Fibroblast of the aortic adventitia (primary cell): ENCODE measurements at places on chromosomes 13 and 19. TPM values are rescaled to one million over a fixed set of nuclear protein-coding genes. Genes with fewer than 3 reads are reported as not detected.

DNA sequence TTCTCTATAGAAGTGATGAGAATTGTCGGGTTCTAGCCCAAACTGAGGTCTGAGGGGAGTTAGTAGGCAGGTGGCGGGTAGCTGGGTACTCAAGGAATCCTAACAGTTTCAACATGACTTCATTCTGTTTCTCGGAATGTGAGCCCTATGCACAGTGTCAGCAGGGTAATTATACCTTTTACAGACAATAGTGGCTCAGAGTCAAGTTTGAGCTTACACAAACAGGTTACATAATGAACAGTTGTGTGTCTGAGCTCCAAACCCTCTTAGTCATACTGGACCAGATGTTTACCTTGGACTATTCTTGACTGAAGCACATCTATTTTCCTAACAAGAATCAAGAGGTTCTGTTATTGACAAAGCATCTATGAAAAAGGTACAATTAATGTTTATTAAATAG is 1066.7 kb upstream of the PCDH20 start:
- DNase-seq = no peak

Gene MTUS2
- total RNA-seq = 0.36 TPM in 1 of 2 replicates, not detected in the other

GRCh38 chr13:43014162-43014561 is 9.2 kb upstream of the DNAJC15 start:
- DNase-seq = no peak

DNA sequence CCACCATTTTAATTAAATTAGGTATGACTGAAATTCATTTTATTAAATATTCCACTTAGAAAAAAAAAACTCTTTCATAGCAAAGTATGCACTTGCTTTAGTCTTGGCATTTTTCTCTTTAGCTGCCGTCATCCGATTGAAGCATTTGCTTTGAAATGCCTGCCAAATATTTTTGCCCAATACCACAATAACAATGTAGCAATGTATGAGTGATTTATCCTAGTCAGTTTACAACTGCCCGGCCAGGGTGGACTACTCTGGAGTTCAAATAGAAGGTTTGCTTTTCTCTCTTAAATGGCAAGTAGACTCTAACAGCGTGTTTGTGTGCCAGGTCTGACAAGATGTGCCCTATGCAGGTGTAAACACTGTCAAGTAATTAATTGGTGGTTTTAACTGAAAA is 675.3 kb upstream of the SGCG start:
- DNase-seq = peak; percentile 7

Gene SLITRK6
- total RNA-seq = 0.18 and 0.57 TPM in 2 replicates

DNA sequence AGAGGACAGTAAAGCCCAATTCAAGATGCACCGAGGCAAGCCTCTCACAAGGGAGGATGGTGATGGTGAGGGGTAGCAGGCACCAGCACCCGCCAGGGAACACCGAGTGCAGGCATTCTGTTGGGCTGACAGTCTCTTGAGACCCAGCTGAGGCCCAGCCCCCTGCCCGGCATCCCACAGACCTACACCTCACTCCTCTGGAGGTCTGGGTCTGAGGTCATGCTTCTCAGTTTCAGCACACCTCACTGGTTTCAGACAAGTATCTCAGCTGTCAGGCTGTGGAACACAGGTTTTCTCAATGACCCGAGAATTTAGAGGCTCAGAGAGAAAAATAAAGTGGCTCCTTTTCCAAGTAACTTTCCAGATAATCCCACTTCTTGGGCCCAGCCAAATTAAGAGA is 27.7 kb upstream of the EPHX3 start:
- no peak for DNase-seq
